ENCODE measurements at places on chromosomes 13 and 19.
A peak's percentile ranks its signal among the peaks of the same experiment; 100 is the strongest.

GRCh38 chr13:44734201-44734707, 158.1 kb upstream of the TSC22D1 start:
- no peak for DNase-seq

DNA sequence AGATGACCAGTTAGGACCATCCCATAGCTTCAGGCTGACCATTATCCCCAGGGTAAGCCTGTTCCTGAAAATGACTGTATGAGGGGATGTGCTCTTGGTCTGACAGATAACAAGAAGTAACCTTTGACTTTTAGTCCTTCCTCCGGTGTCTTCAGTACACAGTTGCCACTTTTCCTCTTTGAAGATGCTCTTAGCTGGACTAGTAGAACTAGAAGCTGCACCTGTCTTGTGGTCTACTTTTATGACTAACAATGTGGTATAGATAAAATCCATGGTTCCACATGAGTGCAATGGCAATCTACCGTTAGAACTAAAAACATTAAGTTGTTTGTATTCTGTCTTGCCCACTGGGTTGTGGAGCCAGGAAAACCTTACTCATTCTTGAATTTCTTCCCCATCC, 5.9 kb upstream of the RUBCNL start:
- DNase-seq, result no peak

DNA sequence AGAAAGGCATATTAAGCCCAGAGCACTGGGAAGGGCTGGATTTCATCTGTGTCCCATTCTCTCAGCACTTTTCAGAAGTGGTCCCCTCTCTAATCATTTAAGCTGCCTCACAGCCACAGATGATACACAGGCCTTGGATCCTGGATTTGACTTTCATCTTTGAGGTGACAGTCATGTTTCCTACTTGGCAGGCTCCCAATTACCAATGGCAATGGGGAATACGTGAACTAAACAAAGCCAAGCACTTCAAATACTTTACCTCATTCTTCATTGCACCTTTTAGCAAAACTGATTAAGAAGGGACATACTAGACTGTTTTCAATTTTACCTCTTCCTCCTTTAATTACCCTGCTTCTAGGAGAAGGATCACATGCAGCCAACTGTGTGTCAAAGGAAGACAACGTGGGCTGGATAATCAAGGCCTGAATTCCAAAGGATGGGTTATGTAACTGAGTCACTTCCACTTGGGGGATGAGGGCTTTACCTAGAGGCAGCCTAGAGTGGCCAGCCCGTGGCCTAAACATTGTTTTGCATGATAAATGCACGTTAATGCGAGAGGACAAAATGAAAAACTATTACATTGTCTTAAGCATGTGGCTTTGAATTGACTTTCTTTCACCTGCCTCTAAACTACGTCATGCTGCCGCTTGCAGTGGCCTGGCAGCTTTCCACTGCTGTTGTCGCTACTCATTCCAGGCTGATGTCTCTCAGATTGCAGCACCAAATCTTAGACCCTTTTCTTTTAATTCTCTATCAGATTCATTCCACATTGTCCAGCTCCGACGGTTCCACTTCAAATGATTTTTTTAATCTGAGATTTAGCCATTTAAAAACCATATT, 95.0 kb downstream of the KCTD12 start:
- DNase-seq, result no peak

- DNase-seq, result no peak
Measured at GRCh38 chr19:13890136-13890535, 13.2 kb downstream of the NANOS3 start.

DNA sequence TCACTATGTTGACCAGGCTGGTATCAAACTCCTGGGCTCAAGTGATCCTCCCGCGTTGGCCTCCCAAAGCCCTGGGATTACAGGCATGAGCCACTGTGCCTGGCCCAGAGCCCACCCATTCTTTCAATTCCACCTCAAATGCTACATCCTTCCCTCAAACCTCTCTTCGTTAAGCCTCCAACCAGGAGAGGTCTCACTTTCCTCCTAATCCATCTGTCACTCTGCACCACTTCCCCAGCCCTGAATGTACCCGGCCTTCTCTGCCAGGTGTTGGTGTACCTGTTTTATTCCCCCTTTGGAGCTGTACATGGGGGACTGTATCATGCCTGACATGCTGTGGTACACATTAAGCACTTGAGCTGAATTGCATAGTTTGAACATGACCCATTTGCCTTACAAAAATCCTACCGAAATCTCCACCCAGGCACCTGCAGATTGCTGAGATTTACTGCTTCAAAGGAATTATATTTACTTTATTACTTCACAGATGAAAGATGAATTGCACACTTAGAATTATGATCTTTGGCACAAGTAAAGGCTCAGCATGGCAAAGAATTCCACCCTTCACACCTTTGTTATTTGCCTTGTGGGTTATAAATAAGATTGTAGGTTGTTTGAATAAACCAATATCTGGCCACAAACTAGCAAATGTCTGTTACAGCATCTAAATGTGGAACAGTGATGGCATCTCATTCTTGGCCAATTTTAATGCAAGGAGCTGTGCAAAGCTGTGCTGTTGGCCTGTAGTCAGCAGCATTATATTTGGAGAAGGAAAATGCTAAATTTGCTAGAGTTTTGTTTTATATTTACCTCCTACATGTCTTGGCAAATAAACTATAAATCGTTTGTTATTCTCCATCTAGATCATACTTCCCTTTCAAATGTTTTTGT, 15.6 kb upstream of the WASF3 start:
- no peak for DNase-seq

DNA sequence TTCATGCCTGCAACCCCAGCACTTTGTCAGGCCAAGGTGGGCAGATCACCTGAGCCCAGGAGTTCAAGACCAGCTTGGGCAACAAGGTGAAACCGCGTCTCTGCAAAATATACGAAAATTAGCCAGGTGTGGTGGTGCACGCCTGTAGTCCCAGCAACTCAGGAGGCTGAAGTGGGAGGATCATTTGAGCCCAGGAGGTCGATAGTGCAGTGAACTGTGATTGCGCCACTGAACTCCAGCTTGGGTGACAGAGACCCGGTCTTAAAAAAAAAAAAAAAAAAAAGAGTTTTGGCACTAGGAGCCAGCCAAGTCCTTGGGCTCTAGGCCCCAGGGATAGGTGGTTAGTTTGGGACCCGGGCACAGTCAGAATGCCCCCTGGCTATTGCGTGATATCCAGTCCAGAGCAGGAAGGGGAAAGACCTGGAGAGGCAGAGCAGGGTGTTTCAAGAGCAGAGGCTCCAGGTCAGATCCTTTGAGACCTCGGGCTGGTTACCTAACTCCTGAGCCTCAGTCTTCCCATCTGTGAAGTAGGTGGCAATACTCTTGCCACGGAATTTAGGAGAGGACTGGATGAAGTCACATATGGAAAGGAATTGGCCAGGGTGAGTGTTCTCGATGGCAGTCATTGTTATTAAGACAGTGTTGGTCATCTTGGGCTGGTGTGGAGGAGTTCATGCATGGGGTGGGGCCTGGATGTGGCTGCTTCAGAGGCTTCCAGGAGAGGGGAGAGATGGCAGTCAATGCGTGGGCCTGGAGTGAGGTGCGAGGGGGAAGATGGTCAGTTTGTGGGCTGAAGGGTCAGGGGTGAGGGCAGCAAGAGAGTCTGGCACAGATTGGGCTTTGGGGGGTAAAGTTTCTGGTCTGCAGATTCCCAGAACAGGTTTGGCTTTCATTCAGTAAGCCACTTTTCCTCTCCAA, 2.8 kb downstream of the PPP1R37 start:
- DNase-seq, result no peak

GRCh38 chr19:5147978-5148793, 179.3 kb downstream of the KDM4B start:
- DNase-seq, result no peak

GRCh38 chr13:23175920-23176319, 4.9 kb upstream of the SGCG start:
- DNase-seq, result no peak

DNA sequence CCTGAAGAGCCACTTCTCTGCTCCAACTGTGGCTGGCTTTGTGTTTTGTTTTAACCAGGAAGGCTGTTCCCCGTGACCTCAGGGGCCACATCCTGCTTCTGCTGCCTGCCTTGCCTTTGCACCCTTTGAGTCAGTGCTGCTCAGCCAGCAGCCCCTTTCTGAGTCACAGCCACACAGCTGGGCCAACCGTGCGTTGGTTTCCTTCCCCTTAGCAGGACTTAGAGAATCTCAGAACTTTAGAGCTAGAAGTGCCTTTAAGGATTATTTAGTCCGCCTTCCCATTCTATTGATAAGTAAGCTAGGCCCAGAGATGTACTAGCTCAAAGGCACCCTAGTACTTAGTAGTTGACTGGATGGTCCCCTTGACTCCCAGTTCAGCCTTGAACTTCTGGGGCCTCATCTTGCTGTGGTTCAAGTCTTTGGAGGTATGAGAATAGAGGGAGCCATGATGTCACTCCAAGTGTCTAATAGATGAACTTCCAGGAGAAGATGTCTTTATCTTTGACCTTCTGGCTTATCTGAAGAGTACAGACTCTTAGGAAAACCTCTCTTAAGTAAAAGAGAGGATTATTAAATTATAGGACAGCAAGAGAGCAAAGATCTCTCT, 8.0 kb downstream of the RGCC start:
- DNase-seq, result no peak

DNA sequence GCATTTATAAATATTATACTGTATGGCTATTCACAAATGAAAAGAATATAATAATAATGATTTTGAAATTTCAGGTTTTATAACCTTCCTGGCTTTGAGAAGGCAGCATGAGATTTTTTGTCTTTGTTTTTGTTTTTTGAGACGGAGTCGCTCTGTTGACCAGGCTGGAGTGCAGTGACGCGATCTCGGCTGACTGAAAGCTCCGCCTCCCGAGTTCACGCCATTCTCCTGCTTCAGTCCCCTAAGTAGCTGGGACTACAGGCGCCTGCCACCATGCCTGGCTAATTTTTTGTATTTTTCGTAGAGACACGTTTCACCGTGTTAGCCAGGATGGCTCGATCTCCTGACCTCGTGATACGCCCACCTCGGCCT, 64.1 kb downstream of the ZNF429 start:
- DNase-seq, result peak; percentile 36

- no peak for DNase-seq
Measured at GRCh38 chr13:99258210-99258860, at the start of gene GPR18. Gene GPR18, minus strand, starts transcription at chr13:99258379. Its CDS starts 2,507 bp downstream, at chr13:99255872.

DNA sequence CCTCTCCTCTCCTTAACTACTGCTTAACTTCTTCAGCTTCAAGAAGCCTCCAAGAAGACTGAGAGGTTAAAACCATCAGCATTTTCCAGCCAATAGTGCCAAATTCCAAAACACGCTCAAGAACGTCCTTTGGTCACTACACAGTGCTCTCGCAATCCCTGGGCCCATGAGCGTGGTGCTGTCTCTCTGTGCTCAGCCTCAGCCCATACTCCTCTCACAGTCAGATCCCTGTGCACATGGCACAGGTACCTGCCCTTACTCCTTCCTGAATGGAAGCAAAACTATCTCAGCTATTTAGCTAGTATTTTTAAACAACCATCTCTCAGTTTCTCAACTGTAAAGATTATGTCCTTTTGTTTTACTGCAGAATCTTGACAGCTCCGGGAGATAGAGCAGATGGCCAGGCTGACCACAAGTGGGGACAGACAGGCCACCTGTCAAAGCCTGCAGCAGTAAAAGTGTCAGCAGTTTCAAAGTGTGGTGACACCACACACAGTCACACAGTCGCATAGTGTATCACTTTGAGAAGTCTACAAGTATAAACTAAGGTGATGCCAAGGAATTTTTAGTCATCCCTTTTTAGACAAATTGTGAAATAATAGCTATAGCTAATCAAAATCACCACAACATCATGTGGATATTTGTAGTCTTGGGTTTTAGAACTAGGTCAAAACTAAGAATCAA, 35.7 kb downstream of the DZIP1 start:
- DNase-seq, result no peak

DNA sequence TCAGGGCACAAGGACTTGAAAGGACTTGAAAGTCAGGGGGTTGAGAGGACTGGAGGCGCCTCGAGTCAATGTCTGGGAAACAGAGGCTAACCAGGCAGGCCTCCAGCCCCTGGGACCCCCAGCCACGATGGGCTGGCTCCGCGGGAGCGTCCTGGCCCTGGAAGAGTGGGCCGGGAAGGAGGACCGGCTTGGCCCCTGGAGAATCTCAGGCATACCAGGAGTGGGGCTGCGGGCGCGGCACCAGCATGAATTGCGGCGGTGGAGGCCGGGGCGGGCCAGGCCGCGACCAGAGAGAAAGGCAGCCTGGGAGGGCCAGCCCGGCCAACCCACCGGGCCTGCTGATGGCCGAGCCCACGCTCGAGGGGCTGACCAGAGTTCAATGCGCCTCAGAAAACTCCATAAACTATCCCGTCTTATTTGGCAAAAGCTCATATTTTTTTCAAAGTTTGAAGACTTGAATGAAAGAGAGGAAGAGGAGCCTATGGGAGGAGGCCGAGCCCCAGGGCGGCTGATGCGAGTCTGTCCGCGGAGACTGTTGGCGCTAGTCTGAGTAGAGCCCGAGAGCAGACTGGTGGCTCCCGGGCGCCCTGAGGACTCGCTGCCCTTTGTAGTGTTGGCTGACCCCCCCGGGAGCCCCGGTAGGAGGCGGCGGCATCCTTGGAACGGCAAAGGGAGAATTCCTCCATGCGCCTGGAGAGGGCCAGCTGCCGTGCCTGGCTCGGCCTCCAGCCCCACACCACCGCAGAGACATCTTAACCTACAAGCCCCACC, 68.0 kb downstream of the MLLT1 start:
- DNase-seq, result no peak

GRCh38 chr13:94813920-94814475, 101.7 kb upstream of the SOX21 start:
- DNase-seq, result no peak

DNA sequence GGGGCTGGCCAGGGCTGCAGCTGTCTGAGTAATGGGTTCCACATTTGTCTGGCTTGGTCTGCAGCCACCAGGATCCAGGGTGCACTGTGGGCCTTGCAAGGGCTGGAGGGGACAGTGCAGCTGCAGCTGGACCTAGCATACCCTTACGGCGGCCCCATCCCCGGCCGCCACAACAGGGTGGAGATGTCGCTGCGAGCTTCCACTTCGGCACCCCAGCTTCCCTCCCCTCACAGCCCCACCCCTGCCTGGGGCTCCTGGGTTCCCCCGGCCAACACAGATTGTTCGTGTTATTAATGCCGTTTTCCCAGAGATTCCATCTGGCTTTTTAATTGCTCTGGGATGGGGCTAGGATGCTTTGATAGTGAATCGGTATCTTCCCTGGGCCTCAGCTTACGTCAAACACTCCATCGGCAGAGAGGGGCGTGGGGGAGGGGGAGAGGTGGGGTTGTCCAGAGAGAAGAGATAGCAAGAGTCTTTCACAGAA, 5.8 kb downstream of the CEBPA start:
- DNase-seq, result no peak

DNA sequence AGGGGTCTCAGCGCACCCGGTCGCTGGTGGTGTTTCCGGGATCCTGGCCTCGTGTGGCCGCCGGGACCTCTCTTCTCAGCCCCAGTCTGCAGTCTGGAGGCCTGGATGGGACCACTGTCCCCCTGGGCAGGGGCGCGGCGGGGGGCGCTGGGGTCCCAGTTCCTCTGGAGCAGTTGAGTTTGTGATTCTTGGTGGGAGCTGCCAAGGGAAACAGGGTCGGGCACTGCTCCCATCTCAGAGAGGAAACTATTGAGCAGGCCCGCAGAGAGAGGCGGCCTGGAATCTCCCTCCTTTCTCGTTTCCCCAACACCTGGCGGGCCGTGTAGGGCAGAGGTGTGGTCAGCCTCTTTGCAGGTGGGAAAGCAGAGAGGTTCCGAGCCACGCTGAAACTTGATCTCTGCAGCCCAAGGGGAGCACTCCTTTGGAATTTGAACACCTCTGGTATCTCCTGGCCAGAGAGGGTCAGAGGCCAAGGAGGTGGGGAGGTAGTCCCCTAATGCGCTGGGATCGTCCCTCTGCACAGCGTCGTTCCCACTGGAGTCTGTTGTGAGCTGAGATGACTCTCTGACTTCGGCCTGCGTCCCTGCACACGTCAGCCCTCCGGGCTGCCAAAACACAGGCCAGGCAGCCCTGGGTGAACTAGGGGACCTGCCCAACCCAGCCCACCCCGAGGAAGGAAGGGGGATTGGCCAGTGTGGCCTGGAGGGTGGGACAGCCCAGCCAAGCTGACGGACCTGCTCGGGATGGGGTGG, 741 bp downstream of the PLEKHF1 start:
- DNase-seq, result no peak

All from forelimb muscle (tissue), 1 donor.